Esophagus squamous epithelium (tissue), 5 donors: ENCODE measurements at places on chromosomes 2 and 18.

DNA sequence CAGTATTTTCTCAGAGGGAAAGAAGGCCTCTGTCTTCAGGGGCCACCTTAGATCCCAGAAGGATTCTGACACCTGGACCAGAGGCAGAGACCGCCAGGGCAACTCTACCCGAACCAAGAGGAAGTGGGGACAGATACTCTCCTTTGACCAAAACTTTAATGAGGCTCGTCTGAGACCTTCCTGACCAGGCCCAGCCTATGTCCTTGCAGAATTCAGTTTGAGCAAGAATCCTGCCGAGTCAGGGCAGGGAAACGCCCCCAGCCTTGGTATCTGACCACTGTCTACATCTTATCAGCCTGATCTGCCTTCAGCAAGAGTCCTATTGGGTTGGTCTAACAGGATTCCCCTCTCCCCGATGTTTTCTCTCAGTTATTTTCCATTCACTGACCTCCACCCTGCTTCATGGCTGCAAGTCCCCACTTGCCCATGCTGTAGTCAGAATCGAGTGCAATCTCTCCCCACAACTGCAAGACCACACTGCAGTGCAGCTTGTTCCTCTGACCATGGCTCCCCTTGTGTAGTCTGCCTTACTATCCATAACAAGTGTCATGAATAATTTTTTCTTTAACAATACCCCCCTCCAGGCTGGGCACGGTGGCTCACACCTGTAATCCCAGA is 95.0 kb downstream of the MSH2 start:
- no peak for DNase-seq

GRCh38 chr2:231627384-231628120 is 34.9 kb downstream of the TEX44 start:
- no peak for DNase-seq

- DNase-seq: no peak
Observed at GRCh38 chr2:167943897-167944296, 303.5 kb downstream of the STK39 start.

- DNase-seq: no peak
Observed at GRCh38 chr2:26491563-26492167, 13.7 kb upstream of the OTOF start.

DNA sequence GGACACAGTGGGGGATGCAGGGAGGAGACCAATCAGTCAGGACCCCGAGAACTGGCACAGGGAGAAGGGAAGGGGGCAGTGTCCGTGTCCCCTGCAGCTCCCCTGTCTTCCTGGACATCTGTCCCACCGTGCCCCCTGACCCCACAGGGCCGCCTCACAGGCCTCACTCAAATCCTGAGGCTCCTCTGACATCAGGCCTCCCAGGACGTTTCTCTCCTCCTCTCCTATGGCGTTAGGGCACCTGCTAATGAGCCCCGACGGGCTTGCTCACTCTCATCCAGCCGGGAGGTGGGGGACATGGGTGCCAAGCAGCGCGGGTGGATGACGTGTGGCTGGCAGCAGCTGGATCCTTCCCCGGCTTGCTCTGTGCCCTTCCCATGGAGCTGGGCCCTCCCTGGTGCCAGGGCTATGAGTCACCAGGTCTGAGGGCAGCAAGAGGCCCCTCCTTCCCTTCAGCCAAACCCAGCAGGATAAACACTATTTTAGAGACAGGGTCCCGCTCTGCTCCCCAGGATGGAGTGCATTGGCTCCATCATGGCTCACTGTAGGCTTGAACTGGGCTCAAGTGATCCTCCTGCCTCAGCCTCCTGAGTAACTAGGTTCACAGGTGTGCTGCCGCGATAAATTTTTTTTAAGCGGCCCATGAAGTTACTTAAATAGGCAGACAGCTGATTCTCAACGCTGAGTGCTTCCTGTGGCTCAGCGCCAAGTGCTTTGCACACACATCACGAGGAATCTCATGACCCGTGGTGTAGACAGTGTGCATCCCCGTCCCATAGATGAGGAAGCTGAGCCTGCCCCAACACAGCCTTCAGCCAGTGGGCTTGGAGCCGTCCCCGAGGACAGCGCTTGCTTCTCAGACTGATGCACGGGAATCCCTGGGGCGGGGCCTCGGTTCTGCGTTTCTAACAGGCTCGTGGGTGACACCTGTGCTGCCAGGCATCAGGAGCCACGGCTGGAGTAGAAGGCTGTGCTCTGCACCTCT is 64.5 kb upstream of the HDAC4 start:
- peak; percentile 15 for DNase-seq

DNA sequence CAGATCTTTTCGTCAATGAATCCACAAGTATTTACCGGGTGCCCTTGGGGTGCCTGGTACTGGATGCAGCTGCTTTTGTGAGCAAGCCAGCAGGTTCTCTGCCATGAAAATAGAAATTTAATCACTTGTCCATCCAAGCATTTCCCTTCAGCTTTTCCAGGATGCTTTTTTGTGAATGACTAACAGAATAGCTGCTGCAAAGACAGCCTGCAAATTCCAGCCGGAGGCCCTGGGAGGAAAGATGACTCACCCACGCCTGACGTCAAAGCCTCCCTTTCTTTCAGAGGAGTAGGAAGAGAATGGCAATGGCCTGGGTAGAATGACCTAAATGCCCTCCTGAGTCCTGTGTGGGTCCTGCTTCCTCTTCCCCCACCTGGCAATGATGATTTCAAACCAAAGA is 111.9 kb downstream of the AP1S3 start:
- DNase-seq: no peak

GRCh38 chr2:181446985-181447384 is 10.2 kb upstream of the ITGA4 start:
- DNase-seq: no peak
